ENCODE measurements at places on chromosomes 3 and 15. TPM values are rescaled to one million over a fixed set of nuclear protein-coding genes. Genes with fewer than 3 reads are reported as not detected.

DNA sequence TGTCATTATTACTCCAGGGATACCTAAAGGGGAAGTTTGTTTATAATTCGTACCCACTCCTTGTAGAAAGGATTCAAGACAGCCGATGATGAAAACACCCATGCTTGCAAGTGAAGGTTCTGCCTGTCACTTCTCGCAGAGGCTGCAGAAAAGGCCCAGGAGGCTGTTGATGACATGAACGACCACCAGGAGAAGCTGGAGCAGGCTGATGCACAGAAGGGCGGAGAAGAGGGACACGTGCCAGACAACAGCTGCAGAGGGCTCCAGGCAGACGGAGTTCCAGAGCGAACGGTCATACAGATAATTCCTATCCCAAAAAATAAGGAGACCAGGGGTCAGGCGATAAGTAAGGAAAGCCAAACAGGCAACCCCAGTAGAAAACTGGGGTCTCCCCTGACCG is 5.7 kb upstream of the DYNLT2B start:
- no peak overlapping the region for H3K4me3 ChIP-seq
- H3K27ac ChIP-seq = no peak overlapping the region
- no peaks in the 10 kb centered on the region for H3K4me1 ChIP-seq
- H3K36me3 ChIP-seq = no peaks in the 10 kb centered on the region

GRCh38 chr3:11159421-11159904 is 5.2 kb downstream of the HRH1 start:
- no peak overlapping the region for H3K4me3 ChIP-seq
- peak; percentile 94 for DNase-seq
- H3K4me1 ChIP-seq = peaks cover 44% of the 10 kb centered on the region
- no peaks in the 10 kb centered on the region for H3K36me3 ChIP-seq
- peak overlapping the region; percentile 67 for H3K27ac ChIP-seq

PRR20G gene
- total RNA-seq = not detected

CKMT1A gene
- 37.6 TPM for total RNA-seq

All from vagina (tissue), 2 donors.